ENCODE measurements at places on chromosomes 2 and 18. TPM values are rescaled to one million over a fixed set of nuclear protein-coding genes. Genes with fewer than 3 reads are reported as not detected.

The RAPH1 gene
- 30.7 TPM for total RNA-seq

- DNase-seq: no peak
Observed at GRCh38 chr18:59114160-59114559, 25.5 kb upstream of the SEC11C start.

DNA sequence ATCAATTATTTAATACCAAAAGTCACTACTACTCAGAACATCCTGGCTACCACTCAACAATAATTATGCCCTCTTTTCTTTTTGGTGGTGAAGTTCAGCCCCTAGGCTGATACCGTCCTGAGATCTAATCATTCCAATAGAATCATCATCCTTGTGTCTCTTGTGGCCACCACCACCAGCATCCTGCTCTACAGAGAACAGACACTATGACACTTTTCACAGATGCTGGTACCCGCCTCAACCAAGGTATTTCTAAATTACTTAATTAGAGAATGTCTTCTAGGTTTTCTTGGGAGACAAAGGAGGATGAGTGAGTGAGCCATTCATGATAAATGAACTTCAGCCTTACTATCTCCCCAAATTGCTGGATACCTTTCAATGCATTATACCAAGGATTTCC lies 60.0 kb downstream of the TDRD15 start:
- DNase-seq: no peak

DNA sequence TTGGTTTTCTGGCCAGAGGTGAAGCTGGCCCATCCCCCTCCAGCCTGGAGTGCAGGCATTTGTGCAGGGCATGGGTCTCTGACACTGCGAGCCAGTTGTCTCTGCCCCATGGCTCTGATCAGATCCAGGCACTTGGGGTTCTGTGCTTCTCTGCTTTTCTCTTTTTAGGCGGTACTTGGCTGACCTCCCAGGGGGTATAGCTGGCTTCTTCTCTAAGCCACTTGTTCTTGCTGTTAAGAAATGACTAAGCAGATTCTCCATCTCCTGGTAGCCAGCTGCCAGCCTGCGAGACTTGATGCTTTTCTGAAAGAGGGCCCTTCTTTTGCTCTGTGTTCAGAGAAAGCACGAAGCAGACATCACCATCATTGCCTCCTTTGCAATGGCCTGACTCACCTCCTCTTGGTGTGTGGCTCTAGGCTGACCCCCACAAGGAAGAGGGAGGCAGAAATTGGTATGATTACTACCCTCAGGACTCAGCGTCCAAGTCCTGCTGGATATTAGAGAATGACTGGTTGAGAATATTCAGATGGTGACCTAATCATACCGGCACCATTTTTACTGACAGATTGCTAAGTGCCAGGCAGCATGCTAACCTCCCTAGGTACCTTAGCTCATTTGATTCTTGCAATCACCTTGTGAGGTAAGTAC lies 32.7 kb downstream of the TNP1 start:
- DNase-seq: peak; percentile 28

- DNase-seq: no peak
Observed at GRCh38 chr2:223554923-223555322, 47.2 kb downstream of the SCG2 start.

DNA sequence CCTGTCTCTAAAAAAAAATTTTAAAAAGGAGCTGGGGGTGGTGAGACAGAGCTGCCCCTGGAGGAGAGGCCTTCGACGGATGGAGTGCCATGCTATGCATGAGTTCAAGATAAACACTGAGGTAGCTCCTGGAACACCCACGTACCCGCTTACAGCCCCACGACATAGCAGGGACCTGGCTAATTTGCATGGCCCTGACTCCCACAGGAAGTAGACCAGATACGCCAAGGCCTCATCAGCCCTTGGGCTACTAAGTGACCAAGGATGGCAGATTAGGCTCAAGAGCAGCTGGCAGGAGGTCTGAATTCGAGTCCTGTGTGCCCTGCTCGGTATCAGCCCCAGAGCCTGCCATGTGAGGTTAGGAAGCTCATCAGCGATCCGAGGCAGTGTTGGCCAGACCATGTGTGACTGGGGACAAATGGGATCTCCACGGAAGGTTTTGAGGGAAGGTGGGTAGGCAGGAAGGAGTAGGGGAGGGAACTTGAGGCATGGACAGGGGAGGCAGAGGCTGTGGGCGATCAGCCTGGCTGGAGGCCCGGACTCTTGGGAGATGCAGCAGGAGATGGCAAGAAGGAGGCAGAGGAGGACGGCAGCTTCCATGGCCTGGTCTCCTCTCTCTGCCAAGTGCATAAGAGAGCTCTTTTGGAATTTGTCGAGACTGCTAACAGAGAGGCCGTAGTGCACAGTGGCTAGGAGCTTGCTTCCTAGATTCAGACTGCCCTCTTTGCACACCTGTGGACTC lies 218.3 kb downstream of the GLI2 start:
- DNase-seq: no peak

GRCh38 chr2:45070113-45070652 lies 60.9 kb upstream of the SIX2 start:
- DNase-seq: no peak

The CCDC148 gene
- 1.3 TPM for total RNA-seq

- DNase-seq: no peak
Observed at GRCh38 chr2:55888936-55889335, 34.6 kb downstream of the EFEMP1 start.

DNA sequence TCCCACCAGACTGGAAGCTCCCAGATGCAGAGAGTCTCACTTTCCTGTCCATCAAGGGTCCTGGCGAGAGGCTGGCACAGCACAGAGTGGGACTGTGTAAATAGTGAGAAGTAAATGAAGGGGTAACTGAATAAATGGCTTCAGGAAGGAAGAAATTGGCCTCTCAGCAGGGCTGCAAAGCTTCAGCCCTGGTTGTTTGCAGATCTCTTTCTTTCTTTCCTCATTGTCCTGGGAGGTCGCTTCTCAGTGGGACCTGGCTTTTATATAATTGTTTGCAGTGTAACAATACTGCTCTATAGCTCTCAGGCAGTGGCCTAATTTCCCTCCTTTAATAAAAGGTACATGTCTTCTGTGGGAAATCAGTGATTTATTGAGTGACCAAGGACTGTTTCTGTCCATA lies 74.9 kb upstream of the GPR45 start:
- DNase-seq: no peak
